WTC11 (cell line): ENCODE measurements at places on chromosomes 11 and 22. TPM values are rescaled to one million over a fixed set of nuclear protein-coding genes. Genes with fewer than 3 reads are reported as not detected.

- no peaks in the 10 kb centered on the region for H3K4me1 ChIP-seq
- no peaks in the 10 kb centered on the region for H3K27me3 ChIP-seq
- DNase-seq = no peak
- H3K36me3 ChIP-seq = peaks cover 16% of the 10 kb centered on the region
- no peak overlapping the region for H3K4me3 ChIP-seq
Observed at GRCh38 chr11:23006730-23007129, 146.5 kb upstream of the CCDC179 start.

GRCh38 chr22:50018608-50019285 is 6.2 kb upstream of the IL17REL start:
- DNase-seq = no peak
- no peaks in the 10 kb centered on the region for H3K36me3 ChIP-seq
- H3K27me3 ChIP-seq = peaks cover 36% of the 10 kb centered on the region
- H3K27ac ChIP-seq = no peak overlapping the region
- H3K4me1 ChIP-seq = no peaks in the 10 kb centered on the region
- H3K4me3 ChIP-seq = no peak overlapping the region

GRCh38 chr22:49869086-49869830 is 15.6 kb downstream of the ZBED4 start:
- H3K27me3 ChIP-seq = no peaks in the 10 kb centered on the region
- peaks cover 53% of the 10 kb centered on the region for H3K36me3 ChIP-seq
- no peak for DNase-seq

Gene CLCF1
- 0.48 to 0.92 TPM (median 0.92 TPM) in 3 replicates for total RNA-seq
